Stimulated activated CD4-positive, alpha-beta T cell treated with anti-CD3 and anti-CD28 coated beads, Interleukin-4, amount 100 ng/mL, for 24 hours (primary cell): ENCODE measurements at places on chromosomes 11 and 22.

DNA sequence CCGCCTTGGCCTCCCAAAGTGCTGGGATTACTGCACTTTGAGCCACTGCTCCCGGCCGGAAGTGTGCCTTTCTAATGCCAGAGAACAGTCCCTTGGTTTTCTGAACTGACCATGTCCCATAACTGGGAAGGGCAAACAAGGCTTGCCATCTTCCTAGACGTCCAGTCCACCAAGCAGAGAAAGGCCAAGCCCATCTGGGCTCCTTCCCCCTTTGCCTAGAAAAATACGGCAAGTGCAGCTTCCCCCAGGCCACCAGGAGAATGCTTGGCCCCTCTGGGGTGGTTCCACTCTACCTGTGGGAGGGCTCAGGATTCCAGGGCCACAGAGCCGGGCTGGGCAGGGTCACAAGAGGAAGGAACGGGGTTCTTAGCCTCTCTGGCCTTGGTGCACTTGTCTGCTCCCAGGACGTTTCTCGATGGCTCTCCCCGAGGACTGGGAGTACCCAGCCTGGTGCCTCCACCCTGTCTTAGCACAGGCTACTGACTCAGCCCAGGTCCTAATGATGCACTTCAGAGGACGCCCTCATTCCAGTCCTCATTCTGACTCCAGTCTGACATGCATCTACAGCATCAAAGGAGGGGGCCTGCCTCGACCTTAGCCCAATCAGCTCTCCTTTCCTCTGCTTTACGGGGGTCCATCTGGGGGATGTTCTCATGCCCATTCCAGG is 1.2 kb downstream of the USP2 start:
- DNase-seq = no peak

DNA sequence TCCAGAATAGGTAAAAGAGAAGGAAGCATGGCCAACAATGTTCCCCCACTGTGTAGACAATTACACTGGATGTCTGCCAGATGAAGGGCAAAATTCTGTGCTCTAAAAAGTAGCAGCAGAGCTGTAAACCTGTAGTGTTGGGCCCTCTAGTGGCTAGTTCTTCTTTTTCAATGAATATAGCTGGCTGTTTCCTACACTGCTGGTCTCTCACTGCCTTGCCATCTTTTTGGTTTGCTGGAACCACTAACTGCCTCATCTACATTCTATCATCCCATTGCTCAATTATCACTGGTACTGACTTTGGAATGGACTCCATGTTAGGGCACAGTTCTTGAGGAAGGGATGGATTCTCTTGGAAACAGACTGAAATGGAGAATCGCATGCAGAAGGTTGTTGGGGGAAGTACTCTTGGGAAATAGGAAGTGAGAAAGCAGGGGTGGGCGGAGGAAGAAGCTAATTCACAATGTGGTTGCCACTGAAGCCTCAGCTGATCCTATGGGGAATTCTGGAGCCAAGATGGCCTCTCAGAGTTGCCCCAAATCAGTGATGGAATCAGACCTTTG is 17.9 kb downstream of the KCNE3 start:
- DNase-seq = peak; percentile 56

GRCh38 chr11:21949763-21950413 is 243.0 kb upstream of the ANO5 start:
- no peak for DNase-seq

DNA sequence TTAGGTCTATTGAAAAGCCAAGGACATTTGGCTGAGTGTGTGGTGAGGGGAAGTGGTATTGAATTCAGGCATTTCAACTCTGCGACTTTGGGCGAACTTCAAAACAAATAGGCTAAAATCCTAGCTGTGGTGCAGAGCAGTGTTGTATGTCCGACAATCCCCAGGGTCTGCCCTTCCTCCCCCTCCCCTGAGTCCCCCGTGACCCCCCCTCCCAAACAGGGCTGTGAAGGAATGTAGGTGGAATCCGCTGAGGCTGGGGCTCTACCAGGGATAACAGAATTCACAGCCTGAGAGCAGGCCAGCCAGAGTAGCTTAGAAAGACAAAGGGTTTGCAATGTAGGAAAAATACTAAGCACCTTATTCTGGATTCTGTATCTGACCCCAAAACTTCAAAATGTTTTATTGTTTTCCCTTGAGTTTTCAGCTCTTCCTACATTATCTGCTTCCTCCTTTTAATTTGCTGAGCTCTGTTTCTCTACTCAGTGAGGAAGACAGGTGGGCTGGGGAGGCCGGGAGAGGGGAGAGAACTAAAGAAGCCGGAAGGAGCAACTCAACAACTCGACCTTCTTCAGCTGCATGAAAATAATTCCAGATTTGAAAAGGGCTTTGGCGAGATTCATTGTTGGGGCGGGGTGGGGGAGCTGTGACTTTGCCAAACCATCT is 315.2 kb downstream of the BLID start:
- no peak for DNase-seq

- DNase-seq = peak; percentile 78
These were observed 2.0 kb downstream of the HEPN1 start for GRCh38 chr11:124920870-124921609.

DNA sequence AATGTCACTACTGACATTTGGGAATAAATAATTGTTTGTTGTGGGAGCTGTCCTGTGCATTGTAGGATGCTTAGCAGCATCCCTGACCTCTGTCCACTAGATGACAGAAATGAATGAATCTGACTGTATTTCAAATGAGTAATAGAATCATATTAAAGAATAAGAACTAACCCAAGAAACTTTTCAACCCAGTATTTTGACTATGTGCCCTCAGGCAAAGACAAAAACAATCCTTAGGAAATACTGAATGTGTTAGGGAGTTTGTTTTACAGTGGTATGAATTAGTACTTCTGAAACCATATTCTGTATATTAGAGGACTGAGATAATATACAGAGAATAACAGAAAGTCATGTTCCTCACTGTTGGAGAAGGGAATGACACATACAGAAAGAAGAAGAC is 320.9 kb upstream of the PITPNB start:
- no peak for DNase-seq

DNA sequence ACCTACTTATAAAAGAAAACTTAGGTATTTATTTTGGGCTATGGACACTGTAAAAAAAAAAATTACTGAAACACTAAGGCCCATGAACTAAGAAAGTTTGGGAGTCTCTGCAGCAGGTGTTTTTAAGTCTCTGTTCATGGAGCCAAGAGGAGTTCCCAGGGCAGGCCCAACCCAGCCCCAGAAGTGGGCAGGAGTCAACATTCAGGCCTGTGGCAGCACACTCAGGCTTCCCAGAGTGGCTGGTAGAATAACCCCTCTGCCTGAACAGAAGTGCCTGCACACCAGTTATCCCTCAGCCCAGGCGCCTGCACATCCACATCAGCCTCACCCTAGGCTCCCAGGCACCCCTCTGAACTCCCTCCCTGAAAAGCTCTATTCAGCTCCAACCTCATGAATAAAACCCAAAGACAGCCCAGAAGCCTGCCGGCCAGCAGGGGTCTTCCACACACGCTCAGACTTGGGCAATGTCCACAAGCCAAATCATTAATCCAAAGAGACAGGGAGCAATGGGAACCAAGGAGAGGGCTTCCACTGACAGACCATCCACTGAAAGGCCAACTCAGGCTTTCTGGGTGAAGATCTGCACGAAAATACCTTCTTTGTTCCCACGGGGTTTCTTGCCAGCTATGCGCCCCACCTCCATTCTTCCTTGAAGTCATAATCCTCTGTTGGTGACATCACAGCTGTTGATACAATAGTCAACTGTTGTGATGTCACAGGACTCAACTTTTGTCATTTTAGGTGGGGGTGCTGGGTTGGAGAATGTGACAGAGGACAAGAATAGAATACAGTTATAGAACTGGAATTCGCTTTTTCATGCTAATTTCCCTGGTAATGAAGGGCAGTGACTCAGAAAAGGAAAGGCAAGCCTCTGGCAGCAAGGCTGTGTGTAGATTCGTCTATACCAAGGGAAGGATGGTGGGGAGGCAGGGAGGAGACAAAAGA is 83.7 kb downstream of the RPL27A start:
- no peak for DNase-seq

DNA sequence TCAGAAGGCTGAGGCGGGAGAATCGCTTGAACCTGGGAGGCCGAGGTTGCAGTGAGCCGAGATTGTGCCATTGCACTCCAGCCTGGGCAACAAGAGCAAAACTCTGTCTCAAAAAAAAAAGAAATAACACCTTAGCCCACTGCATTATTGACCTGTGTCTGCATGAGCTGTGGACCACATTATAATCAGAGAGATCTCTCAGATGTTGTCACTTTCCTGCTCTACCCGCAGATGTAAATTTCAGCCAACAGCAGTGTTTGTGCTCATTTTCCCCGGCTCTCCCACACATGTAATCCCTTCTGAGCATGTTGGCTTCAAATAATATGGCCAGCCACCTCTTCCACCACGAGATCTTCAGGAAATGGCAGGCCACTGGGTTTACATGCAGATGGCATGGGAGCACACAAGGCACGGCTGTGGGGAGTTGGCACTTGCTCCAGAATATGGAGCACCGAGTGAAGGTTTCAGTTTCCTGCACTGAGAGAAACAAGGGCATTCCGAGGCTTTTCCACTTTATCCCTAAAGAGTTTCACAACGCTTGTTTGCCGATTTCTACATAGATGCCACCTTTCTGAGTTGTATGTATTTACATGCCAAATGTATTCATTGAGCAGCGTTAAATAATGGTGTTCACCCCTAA is 19.7 kb downstream of the CDPF1 start:
- DNase-seq = no peak

DNA sequence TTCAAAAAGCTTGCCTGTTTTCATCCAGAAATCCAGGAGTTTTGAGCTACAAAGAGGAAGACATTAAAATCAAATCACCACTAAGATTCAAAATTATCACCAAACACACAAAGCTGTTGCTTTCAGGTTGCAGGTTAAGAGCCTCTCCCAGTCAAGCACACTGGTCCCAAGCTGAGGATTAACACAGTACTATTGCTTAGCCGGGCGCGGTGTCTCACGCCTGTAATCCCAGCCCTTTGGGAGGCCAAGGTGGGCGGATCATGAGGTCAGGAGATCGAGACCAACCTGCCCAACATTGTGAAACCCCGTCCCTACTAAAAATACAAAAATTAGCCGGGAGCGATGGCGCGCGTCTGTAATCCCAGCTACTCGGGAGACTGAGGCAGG is 1165.1 kb downstream of the LRRC4C start:
- no peak for DNase-seq

DNA sequence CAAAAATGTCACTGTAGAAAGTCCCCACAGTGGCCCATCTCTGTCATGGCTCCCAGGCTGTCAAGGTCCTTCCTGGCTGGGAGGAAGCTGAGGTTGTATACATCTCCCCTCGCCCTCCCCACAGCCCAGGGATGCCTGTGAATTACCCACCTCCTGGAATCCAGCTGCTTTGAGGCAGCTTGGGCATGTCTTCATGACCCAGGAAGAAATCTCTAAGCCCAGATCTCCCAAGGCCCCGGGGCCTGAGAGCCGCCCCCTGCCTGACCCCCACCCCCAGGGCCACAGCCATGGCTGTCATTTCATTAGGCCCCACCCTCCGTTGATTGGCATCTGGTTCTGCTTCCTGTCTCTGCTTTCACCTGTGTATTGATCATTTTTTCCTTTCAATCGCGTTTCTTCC is 207.5 kb downstream of the TBC1D22A start:
- DNase-seq = no peak

DNA sequence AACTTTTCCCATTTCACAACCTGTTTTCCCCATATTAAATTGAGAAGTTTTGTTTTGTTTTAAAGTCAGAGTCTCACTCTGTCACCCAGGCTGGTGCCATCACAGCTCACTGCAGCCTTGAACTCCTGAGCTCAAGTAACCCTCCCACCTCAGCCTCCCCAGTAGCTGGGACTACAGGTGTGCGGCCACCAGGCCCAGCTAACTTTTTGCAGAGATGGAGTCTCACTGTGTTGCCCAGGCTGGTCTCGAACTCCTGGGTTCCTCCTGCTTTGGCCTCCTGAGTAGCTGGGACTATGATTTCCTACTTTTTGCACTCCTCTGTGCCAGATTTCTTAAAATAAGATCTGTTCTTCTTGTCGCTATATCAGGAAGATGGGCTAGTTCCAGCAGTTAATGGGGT is 44.9 kb downstream of the GNB1L start:
- no peak for DNase-seq

GRCh38 chr11:133949129-133949528 is 7.6 kb downstream of the IGSF9B start:
- DNase-seq = no peak

DNA sequence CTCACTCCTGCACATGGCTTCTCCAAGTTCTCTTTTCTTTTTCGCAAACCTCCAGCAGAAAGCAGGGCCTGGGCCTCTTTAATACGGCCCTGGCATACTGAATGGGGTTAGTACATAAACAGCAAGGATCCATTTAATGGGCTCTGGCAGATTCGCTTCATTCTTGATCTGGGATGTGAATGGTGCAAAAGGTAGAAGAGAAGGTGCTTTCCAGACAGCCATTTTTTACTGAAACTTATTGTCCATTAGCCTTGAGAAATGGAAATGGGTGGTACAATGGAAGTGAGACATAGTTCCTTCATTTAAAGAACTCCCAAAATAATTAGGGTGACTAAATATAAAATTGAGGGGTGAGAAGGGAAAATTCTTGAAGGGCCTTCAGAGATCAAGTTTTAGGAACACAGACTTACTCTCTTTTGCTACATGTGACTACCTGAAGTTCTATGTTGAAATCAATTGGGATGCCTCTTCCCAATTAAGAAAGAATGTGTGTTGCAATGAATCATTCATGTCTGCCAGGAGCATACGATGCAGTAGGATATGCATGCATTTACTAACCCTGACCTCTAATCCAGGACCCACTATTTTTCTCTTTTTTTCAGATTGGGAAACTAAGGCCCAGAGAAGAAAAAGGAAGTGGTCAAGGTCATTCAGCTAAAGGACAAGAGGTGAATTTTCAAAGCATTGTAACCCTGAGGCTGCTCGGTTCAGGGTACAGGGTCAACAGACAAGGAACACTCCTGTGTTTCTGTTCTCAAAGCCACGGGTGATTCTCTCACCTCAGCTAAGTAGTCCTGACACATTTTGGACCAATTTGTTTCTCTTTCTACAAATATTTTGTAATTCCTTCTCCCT is 144.1 kb downstream of the BBOX1 start:
- DNase-seq = no peak

DNA sequence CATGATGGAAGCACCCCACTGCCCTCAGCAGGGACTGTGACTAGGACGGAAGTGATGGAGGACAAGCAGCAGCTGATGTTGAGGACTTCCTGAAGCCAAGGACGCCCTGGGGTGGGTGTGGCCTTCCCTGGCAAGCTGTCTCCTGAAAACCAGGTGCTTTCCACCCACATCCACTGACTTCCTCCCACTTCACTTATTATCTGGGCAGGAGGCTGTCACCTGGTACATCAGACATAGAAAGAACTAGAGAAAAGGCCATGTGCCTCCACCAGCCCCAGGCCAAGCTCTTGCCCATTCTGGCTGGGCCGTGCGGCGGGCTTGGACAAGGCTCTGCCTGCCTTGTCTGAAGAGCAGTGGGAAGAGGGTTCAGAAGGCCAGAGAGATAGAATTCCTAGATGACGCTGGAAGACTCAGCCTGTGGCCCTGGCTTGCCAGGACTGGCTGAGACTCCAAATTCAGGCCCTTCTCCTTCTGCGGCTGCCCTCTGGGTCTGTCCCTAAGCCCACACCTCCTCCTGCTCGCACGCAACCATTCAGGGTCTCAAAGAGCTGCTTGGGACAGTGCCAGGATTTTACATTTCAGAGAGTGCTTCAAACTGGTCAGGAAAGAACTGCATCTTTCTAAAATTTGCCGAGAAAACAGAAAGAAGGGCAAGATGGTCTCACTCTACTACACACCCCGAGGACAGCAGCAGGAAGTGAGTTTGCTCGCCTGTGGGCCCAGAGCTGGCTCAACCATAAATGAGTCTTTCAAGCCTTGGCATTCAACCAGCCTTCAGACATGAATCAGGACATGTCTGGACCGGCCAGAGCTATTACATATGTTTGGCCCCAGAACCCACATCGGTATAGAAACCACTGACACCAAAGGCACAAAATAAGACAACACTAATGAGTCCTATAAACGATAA is 13.3 kb downstream of the ARHGAP1 start:
- DNase-seq = no peak
